ENCODE measurements at places on chromosomes 11 and 22. TPM values are rescaled to one million over a fixed set of nuclear protein-coding genes. Genes with fewer than 3 reads are reported as not detected.

The NAT10 gene
- total RNA-seq = 135 TPM

The DNAJB7 gene
- not detected for total RNA-seq

The FOLR3 gene
- not detected for total RNA-seq

The CD3D gene
- 30.5 TPM for total RNA-seq

The ADAMTS15 gene
- total RNA-seq = not detected

The ADORA2A gene
- total RNA-seq = 81.6 TPM

The SYT13 gene
- not detected for total RNA-seq

The RASL10A gene
- 2.0 TPM for total RNA-seq

The CRYBA4 gene
- not detected for total RNA-seq

The P2RY6 gene
- not detected for total RNA-seq

The SHANK3 gene
- total RNA-seq = not detected

The OSM gene
- total RNA-seq = 38.7 TPM

The FDXACB1 gene
- total RNA-seq = 6.2 TPM

The KCNK4 gene
- total RNA-seq = not detected

The PARVA gene
- not detected for total RNA-seq

The DLG2 gene
- total RNA-seq = 1.7 TPM

The NLRP14 gene
- total RNA-seq = not detected

The MMP27 gene
- not detected for total RNA-seq

The APLNR gene
- not detected for total RNA-seq

The GRM5 gene
- 0.11 TPM for total RNA-seq

The NCF4 gene
- total RNA-seq = 24.2 TPM

The RCOR2 gene
- total RNA-seq = not detected

The IL10RA gene
- 83.6 TPM for total RNA-seq

The MIOX gene
- total RNA-seq = not detected

The SHISAL1 gene
- total RNA-seq = not detected

The CARNS1 gene
- 4.9 TPM for total RNA-seq

The GAS2L1 gene
- total RNA-seq = 0.43 TPM

The IFITM10 gene
- 2.3 TPM for total RNA-seq

The LRRC75B gene
- 1.8 TPM for total RNA-seq

The MPPED1 gene
- total RNA-seq = not detected

The APOA4 gene
- not detected for total RNA-seq

The ACO2 gene
- total RNA-seq = 109 TPM

The TEX12 gene
- total RNA-seq = 0.62 TPM

The CCDC87 gene
- total RNA-seq = not detected

The KCNE3 gene
- total RNA-seq = 0.10 TPM

The HYOU1 gene
- total RNA-seq = 259 TPM

The GAB4 gene
- not detected for total RNA-seq

The SLC22A8 gene
- not detected for total RNA-seq

The CDC45 gene
- total RNA-seq = 137 TPM

Data from natural killer cell treated with Interleukin-12 subunit alpha and Interleukin-12 subunit beta and Interleukin-15 and Interleukin-18, amount 100 ng/mL, for 72 hours (primary cell).